Fibroblast of gingiva (primary cell): ENCODE measurements at places on chromosomes 1 and 21.

- no peak for DNase-seq
Measured at GRCh38 chr1:52239708-52240001, 97.8 kb downstream of the ZFYVE9 start.

DNA sequence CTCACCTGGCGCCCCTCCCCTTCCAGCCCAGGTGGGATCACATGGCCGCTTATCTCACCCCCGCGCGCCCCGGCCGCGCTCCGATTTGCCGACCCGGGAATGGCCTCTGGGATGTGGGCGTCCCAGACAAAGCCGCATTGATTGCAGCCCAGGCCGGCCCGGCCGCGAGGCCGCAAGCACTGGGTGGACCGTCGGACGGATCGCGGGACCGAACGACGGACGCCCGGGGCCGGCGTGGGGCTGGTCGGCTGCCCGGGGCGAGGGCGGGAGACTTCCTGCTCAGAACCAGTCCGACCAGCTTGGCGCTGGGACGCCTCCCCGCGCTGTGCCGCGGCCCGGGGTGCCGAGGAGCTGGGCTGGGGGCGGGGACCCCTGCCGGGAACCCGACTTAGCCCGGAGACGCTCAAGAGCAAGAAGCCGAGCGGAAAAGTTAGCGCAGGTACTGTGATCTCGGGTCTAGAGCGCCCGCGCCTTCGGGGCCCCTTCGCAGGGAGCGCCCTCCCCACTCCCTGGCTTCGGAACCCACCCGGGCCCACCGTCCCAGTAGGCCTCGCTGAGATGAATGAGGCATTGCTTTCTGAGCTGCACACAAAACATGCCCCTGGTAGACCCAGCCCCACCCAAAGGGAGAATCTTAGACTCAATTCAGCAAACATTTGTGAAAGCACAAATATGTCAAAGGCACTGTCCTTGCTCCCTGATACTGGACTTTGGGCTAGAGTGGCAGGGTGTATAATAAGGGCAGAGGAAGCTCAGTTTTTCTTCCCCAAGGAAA is 415 bp upstream of the LAD1 start:
- DNase-seq: no peak

- no peak for DNase-seq
Measured at GRCh38 chr21:24577301-24577700, 1030.0 kb downstream of the MRPL39 start.

GRCh38 chr1:94384485-94385265 is 33.5 kb upstream of the ABCD3 start:
- no peak for DNase-seq

DNA sequence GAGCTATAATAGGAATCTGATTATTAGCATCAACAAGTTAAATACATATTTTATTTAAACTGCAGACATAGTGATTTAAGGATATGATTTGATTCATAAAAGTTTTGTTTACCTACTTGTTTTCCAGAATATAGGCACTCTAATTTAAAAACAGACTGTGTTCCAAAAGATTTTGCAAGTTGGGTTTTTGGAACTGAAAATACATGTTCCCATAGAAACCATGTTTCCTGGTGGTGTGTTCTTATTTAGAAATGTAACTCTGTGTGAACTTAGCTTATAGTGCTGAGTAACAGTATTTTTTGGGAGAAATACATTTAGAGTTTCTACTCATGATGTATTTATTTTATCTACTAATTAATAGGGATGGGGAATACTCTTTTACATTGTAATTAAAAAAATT is 21.8 kb downstream of the USP25 start:
- DNase-seq: peak; percentile 59

DNA sequence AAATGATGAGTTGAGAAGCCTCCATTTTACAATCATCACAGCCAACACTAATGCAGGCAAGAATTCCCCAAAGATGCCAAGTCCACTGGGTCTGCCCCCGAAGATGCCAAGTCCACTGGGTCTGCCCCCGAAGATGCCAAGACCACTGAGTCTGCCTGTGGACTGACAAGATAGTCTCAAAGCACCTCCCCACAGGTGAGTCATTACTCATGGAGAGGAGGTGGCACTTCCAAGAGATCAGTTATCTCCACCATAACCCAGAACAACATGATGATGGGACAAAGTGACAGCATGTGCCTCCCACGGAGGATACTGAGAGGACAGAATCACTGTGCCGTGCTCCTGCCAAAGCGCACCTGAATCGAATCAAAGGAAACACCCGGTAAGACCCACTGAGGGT is 4.8 kb downstream of the PTTG1IP start:
- no peak for DNase-seq

DNA sequence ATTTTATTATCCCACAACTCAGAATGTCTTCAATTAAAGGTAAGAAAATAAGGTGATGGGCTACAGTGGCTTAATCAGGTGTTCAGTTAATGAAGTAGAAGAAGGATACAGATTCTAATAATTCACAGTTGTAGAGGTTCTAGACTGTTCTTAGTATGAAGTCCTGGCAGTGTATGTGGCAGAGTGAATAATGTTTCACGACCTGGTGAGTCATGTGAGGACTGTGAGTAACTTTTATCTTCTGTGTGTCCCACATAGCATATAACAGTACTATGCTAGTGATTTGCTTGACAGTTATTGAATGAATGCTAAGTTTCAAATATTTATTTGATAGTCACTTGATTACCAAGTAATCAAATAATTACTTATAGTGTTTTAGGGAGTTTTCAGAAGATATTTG is 20.0 kb downstream of the SLC16A4 start:
- peak; percentile 33 for DNase-seq

GRCh38 chr1:52157582-52157981 is 15.7 kb downstream of the ZFYVE9 start:
- peak; percentile 27 for DNase-seq

GRCh38 chr1:153246018-153246417 is 13.5 kb upstream of the LORICRIN start:
- no peak for DNase-seq

DNA sequence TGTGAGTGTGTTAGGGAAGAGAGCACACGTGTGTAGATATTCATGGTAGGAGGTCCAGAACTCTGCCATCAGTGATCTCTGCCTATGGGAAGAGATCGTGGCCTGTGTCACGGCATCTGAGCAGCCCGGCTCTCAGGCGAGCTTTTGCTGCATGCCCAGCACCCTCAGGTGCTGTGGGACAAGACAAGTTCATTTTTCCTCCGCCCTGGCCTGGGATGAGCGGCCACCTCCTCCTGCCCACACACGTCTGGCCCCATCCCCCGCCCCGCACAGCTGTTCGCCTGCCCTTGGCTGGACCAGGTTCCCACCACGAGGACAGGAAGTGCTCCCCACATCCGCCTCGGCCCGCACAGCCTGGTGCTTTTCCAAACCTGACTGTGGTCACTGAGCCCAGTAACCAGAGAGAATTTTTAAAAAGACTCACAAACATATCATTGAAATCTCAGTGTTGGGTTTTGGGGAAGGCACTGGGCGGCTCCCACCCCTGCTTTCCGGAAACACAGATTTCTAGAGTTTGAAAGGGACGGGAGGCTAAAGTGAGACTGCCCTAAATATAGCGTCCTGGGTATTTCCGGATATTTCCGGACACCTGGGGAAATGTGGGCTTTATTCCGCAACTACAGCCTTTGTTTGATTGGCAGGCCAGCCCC is 18.0 kb downstream of the BMP8A start:
- DNase-seq: no peak

DNA sequence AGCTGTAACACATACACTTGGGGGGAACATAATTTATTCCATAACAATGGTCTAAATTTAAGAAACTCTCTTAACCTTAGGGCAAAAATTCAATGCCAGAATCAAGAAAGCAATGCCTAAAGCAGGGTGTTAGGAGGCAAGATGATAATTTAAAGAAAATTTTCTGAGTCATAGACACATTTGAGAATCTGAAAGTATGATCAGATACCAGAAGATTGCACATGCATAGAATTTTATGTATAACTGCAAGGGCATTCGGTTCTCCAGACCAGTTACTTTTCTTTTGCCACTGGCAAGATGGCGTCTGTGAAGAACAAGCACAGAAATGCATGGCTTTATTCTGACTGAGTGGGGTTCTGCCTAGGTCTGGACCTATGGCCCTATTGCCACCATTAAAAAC is 64.4 kb upstream of the IPO9 start:
- DNase-seq: no peak

- peak; percentile 92 for DNase-seq
Measured at GRCh38 chr1:159924025-159924790, 1.1 kb downstream of the TAGLN2 start.

DNA sequence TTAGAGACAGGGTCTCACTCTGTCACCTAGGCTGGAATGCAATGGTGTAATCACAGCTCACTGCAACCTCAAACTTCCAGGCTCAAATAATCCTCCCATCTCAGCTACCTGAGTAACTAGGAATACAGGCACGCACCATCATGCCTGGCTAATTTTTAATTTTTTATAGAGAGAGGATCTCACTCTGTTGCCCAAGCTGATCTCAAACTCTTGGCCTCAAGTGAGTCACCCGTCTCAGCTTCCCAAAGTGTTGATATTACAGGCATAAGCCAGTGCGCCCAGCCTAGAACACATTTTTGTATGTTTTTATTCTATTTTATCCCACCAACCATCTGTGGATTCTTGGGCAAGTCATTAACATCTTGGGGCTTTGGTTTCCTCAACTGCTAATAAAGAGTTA is 100.5 kb downstream of the AK5 start:
- DNase-seq: no peak

- no peak for DNase-seq
Measured at GRCh38 chr1:94582565-94582964, 41.0 kb upstream of the F3 start.
